ENCODE measurements at places on chromosomes 4 and X.

- no peak for DNase-seq
These were observed 475.9 kb upstream of the GALNT7 start for GRCh38 chr4:172692701-172693100.

DNA sequence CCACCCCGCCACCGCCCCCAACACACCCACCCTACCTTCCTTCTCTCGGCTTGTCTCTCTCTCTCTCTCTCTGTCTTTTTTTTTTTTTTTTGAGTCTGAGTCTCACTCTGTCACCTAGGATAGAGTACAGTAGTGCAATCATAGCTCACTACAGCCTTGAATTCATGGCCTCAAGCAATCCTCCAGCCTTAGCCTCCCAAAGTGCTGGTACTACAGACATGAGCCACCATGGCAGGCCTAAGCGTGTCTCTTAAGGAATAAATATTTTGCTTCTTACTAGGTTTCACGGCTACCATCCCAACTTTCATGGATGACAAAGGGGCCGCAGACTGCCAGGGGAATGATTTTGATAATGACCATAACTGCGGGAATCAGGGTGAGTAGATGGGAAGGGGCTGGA is 55.8 kb downstream of the SSX7 start:
- no peak for DNase-seq

- DNase-seq, result peak; percentile 69
These were observed 49.2 kb upstream of the SCRG1 start for GRCh38 chr4:173448103-173448502.

- DNase-seq, result no peak
These were observed 68.3 kb downstream of the PALLD start for GRCh38 chr4:168565130-168565529.

DNA sequence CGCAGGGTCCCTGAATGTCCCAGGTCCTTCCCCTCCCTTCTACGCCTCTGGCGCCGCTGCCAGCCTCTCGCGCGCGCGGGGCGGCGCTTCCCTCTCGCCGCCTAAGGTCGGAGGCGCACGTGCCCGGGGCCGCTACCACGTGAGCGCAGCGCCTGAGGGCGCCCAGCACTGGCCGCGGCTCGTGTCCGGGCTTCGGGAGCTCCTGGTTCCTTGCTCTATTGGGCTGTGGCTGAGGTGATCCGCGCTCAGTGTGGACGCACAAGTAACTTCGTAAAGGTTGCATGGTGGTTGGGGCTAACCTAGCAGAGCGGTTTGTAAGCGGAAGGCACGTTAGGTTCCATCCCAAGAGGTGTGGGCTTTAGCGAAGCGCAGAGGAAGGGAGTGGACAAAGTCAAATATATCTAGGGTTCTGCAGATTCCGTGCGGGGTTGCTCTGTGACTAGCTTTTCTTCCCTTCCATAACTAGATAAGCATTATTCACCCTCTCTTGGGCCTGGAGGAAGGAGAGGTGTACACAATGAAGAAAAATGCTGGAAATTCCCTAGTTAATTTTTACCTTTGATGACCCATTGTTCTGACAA is 1.8 kb downstream of the TLL1 start:
- no peak for DNase-seq

DNA sequence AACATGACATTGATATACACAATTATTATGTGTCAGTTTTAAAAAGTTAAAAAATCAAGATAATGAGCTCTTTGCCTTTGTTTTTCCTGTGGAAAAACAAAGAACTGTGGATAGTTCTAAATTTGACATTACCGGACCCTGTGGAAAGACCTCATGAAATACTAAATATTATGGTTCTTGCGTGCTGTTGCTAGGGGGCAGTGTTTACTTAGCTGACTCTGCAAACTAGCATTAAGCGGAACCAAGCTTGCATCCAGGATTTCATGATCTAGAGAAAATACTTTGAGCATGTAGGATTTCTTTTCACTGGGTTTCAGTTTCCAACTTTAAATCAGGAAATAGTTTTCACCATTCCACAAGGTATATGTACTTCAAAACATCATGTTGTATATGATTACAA is 33.6 kb downstream of the CLCN4 start:
- peak; percentile 68 for DNase-seq

- no peak for DNase-seq
These were observed 47.0 kb downstream of the EVC start for GRCh38 chr4:5757954-5758353.

GRCh38 chrX:69255441-69256290 is 90.4 kb upstream of the PJA1 start:
- no peak for DNase-seq

DNA sequence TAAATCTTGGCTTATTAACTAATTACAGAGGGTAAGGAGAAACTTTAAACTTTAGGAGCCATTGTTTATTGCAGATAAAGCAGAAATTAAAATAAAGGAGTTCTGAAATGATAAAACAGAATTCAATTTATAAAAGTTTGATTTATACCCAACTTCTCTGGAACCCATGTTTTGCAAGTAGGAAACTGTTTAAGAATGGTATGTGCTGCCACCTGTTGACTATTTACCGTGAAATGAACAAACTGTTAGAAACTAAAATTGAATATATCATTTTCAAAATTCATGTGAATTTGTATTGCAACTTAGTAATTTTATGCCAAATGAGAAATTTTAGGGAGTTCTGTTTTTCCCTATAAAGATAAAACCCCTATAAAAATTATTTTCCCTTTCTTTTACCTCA is 11.0 kb upstream of the TBC1D8B start:
- DNase-seq, result peak; percentile 0

GRCh38 chrX:153934762-153935325 is at the start of gene NAA10:
Gene NAA10 (minus strand): TSS chrX:153935037. CDS start chrX:153934904, 133 bp downstream.
- peak; percentile 80 for DNase-seq

DNA sequence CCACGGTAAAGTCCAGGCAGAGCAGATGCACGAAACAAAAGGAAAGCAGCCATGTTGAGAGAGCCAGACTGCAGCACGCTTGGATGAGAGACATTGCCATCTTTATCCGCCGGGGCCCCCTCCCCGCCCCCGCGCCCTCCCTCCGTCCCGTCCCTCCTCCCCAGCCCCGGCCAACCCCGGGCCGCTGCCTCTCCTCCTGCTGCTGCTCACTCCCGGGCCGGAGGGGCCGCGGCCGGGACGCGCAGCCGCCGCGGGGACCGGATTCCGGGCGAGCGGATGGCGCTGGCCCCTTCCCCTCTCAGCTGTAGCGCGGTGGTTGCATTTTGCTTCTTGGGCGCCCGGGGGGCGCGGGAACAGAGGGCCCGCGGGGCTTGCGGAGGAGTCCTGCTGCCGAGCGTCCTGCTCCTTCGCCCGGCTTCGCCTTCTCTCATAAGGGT is 542 bp downstream of the RNF150 start:
- DNase-seq, result peak; percentile 23

- DNase-seq, result no peak
These were observed 31.4 kb downstream of the SUPT20HL1 start for GRCh38 chrX:24391843-24392242.

DNA sequence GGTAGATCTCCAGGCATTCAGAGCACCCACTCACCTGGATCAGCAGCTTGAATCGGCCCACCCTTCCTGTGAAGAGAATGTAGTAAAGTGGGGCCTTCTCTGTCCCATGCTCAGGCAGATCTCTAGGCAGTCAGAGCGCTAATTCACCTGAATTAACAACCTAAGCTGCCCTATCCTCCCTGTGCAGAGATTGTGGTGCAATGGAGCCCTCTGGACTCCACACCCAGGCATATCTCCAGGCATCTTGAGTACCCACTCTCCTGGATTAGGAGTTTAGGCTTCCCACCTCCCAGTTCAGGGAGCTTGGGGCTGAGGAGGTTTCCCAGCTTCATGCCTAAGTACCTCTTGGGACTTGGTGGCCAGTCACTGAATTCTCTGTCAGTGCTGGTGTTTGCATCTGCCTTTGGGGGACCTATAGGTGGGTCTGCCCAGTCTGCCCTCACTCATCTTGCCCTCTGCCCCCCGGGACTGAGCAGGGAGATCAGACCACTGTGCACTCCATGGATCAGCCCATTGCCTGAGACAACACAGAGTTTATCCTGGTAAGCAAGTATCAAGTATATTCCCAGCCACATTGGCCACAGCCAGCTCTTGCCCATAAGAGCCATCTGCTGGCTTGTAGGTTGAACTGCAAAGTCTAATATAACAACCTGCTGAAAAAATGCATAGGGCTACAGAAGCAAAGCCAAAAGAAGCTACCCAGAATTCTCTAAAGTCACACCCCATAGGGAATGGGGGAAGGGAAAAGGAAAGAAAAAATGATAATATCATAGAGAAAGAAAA is 372.9 kb downstream of the KLHL13 start:
- peak; percentile 14 for DNase-seq

GRCh38 chr4:90602726-90603125 is 475.5 kb downstream of the CCSER1 start:
- DNase-seq, result no peak

DNA sequence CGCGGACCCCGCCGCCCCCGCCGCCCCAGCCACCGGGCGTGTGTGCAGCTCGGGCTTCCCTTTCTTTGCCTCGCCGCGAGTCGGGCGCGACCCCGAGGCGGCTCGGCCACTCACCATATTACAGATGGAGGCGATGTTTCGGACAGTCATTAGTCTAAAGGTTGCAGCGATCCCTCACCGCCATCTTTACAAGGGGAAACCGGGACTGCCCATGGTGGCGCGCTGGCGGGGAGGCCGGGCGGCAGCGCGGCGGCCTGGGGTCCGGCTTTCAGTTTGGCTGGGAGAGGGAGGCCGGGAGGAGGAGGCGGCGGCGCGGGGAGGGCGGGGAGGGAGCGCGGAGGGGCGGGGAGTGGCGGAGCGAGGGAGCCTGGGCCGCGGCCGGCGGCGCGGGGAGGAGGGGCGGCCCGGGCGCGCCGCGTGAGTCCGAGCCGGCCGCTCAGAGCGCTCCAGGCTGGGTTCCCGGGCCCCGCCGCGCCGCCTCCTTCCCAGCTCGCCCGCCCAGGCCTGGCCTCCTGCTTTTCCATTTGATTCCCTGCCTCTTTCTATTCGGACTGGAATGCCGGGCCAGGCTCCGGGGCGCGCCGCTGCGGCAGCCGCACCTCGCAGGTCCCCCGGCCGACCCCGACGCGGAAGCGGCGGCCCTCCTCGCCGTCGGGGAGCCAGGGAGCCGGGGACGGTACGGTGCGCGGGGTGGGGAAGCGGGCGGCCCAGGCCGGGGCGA is at the start of gene USP46:
Gene USP46, minus strand, starts transcription at position 301 of the 721 bp plus-strand sequence. Its CDS starts 151 bp downstream, at position 150.
- DNase-seq, result peak; percentile 55

DNA sequence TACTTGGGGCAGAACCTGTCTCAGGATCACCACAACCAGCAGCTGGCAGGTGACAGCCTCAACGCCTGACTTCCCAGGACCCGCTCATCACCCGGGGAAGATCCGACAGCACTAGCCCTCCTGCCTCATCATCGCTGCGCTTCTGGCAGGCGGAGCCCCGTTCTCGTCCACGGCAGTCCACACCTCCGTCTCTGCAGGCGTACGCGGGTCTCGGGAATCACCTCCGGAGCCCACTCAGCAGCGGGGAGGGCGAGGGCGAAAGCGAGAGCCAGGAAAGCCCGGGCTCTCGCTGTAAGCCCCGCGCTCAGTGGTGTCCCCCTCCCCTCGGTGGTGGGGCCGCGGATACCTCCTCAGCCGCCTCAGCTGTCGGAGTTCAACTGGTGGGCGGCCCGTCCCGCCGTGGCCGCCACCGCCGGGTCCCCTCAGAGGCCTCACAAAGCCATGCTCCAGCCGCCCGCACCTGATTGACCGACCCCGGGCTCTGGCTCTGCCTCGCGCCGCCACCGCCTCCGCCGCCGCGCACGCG is 518 bp upstream of the CNKSR2 start:
- DNase-seq, result peak; percentile 47

- DNase-seq, result no peak
These were observed 20.4 kb upstream of the FBXW7 start for GRCh38 chr4:152556283-152556682.

DNA sequence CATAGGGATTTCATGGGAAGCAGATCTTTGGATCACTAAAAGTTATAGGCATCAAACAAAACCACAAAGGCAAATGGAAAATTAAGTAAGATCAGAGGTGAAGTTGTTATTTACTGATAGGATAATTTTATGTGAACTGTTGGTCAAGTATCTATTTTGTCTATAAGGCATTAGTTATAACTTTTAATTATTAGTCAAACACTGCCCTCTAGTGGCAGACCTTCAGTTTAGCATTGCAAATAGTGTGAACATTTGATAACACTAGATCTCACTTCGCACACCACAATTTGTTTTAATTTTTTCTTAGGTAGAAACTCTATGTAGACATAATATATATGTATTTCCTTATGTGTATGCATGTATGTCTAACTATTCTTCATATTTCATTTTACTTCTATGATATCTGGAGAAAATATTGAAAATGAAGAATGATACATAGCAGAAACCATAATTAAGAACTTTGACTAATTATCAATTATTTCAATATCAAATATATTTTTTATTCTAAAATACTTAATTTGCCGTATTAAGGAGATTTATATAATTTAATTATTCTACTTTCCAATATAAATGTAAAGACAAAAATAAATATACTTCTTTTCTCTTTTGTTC is 214.5 kb upstream of the TACR3 start:
- DNase-seq, result peak; percentile 33

GRCh38 chrX:136261321-136261720 is 10.1 kb upstream of the MAP7D3 start:
- no peak for DNase-seq

DNA sequence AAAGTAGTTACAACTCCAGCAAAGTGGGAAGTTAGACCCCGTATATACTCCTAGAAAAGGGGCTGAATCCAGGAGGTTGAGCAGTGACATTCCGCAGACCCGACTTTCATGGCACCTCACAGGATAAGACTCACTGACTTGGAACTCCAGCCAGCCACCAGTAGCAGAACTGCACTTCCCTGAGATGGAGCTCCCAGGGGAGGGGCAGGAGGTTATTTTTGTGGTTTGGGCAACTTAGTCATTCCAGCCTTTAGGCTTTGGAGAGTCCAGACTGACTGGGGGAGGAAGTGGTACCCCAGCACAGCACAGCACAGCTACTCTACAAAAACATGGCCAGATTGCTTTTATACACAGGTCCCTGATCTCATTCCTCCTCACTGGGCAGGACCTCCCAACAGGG is 319.1 kb downstream of the PCDH19 start:
- no peak for DNase-seq

- no peak for DNase-seq
These were observed 65.5 kb downstream of the MAML3 start for GRCh38 chr4:140088323-140088967.

GRCh38 chr4:175562542-175562941 is 249.5 kb downstream of the GPM6A start:
- no peak for DNase-seq

GRCh38 chr4:173516621-173517524 is 13.2 kb downstream of the HAND2 start:
- no peak for DNase-seq

DNA sequence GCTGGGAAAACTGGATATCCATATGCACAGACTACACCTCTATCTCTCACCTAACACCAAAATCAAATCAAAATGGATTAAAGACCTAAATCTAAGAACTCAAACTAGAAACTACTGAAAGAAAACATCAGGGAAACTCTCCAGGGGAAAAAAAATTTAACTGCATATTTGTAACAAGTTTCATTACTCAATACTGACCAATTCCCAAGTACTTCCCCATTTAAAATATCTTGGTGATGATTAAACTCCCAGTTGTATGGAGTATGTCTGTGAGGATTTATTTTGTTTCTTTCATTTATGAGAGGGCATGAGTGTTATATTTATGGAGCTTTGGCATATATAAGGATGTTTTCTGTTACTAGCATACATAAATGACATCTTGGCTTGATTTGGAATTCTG is 112.3 kb upstream of the IL15 start:
- DNase-seq, result no peak

Measured in NCI-H1105 treated with DMSO at 0.1 percent for 48 hours (cell line).